ENCODE measurements at places on chromosomes 4 and X. TPM values are rescaled to one million over a fixed set of nuclear protein-coding genes. Genes with fewer than 3 reads are reported as not detected.

The TNIP3 gene
- total RNA-seq: 3.0 TPM

The CFP gene
- 14.1 TPM for total RNA-seq

The PALLD gene
- 0.91 TPM for total RNA-seq

The MUC7 gene
- not detected for total RNA-seq

The HERC5 gene
- total RNA-seq: 46.5 TPM

The SMIM10L2A gene
- 2.0 TPM for total RNA-seq

The ZCCHC12 gene
- total RNA-seq: not detected

DNA sequence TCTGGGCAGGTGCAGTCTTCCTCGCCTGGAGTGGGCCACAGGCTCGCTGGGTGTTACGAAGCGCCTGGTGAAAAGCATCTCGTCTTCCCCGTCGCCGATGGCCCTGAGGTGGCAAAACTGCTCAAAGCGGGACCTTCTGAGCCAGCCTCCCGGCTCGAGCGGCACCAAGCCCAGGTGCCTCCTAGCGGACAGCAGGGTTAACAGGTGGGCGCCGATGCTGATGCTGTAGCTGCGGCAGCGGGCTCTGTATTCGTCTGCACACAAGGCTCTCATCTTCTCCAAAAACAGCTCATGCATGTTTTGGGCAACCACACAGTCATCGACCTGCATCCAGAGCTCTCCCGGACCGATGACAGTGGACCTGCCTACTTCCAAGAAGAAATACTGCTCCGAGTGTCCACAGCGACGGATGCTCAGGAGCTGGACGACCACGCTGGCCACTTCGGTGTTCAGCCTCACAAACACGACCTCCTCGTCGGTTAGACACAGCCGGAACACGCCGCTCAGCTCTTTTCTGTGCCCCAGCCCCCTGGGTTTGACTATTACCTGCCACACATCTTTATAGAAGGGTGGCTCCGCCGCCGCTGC is 1.2 kb downstream of the IRS4 start:
- H3K4me3 ChIP-seq: no peak overlapping the region
- no peak for DNase-seq
- H3K36me3 ChIP-seq: no peaks in the 10 kb centered on the region
- H3K27me3 ChIP-seq: peaks cover 36% of the 10 kb centered on the region
- no peak overlapping the region for H3K27ac ChIP-seq

DNA sequence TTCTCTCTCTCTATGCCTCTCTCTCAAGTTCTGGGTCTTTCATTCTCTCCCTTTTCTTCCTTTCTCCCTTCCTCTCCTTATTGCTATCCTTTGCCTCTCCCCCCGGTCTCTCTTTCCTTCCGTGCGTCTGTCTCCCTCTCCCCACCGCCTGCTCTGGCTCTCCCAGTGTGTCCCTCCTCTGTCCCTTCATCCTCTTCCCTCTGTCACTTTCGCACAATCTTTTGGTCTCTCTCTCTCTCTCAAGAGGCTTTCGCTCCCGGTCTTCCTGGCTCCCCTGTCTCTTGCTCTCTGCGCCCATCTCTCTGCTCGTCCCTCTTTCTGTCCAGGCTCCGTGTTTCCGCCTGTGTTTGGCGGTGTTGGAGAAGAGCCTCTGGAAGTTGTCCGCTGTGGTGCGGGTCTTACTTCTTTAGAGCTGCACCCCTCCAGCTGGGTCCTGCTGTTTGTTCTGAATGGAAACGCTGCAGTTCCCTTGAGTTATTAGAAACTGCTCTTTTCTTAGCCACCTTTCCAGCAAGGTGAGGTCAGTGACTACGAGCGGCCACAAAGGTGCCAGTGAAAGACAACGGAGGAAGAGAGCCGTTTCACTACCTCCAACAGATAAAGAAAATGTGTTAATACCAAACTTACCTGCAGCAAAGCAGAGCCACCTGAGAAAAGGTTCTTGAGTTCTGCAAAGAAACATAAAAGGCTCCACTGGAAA is 1.1 kb downstream of the BMPR1B start:
- H3K4me3 ChIP-seq: peak overlapping the region; percentile 61
- no peak for DNase-seq
- H3K36me3 ChIP-seq: no peaks in the 10 kb centered on the region
- peaks cover 6% of the 10 kb centered on the region for H3K4me1 ChIP-seq
- H3K27ac ChIP-seq: no peak overlapping the region

DNA sequence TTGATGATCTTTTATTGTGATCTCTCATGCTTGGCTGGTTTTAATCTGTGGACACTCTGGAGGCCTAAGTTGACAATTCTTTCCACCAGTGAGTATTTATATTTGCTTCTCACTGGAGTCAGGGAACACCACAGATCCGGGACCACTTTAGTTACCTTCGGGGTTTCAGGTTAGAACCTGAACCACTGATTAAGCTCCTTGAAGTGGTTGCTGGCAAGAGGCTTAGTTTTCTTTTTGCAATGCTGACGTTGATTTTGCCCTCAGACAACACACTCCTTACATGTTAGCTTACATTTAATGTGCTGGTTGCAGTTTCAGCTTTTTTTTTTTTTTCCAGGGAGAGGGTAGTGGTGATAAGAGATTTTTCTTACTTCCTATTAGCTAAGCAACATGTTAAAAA is 10.5 kb upstream of the ZNF330 start:
- H3K27me3 ChIP-seq: peaks cover 9% of the 10 kb centered on the region
- peaks cover 5% of the 10 kb centered on the region for H3K4me1 ChIP-seq
- no peak for DNase-seq
- no peak overlapping the region for H3K4me3 ChIP-seq
- no peak overlapping the region for H3K27ac ChIP-seq
- no peaks in the 10 kb centered on the region for H3K36me3 ChIP-seq

- H3K4me3 ChIP-seq: no peak overlapping the region
- no peak overlapping the region for H3K27ac ChIP-seq
Observed at GRCh38 chr4:147865926-147866325, 134.0 kb downstream of the ARHGAP10 start.

DNA sequence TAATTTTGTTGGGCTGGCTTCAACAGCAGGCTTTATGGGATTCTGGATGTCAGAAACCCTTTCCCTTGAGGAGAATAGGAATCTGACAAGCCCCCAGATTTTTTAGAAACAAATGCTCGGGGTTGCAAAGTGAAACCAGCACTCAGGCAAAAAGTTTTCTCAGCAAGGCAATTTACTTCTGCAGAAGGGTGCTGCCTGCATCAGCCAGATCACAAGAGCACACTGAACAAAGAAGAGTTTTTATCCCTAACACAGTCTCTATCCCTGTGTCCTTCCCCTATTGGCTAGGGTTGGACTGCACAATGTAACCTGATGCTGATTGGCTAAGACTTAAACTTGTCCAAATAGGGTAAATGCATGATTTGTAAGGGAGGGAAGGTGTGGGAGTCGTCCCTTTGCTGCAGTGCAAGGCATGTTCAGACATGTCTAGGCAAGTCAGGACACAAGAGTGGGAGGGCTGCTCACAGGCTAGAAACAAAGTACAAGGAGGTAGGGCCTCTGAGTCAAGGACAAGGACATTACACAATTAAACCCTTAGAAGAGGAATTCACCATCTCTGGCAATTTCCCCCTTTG is 175.8 kb downstream of the CCNG2 start:
- H3K36me3 ChIP-seq: no peaks in the 10 kb centered on the region
- no peak overlapping the region for H3K4me3 ChIP-seq
- H3K27me3 ChIP-seq: no peaks in the 10 kb centered on the region
- no peaks in the 10 kb centered on the region for H3K4me1 ChIP-seq
- no peak for DNase-seq

- H3K4me1 ChIP-seq: peaks cover under 1% of the 10 kb centered on the region
- H3K27ac ChIP-seq: no peak overlapping the region
- no peak overlapping the region for H3K4me3 ChIP-seq
- DNase-seq: no peak
- peaks cover 7% of the 10 kb centered on the region for H3K27me3 ChIP-seq
- H3K36me3 ChIP-seq: no peaks in the 10 kb centered on the region
Observed at GRCh38 chr4:108828620-108829019, 65.8 kb upstream of the ETNPPL start.

DNA sequence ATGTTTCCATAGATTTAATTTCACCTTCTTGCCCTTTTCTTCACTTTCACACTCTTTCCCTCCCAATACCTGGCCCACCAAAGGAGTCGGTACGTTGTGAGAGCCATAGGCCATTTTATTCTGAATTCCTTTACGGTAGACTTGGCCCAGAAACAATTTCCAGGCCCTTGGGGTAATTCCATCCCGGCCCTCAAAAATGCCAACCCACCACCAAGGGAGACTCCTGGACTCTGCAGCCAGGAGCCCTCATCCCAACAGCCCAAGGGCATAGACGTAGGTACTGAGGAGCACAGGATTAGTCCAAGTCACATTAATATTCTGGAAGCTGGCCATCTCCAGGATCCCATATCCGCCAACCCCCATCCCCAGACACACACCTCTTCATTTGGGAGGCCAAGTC is 102.9 kb downstream of the LIMCH1 start:
- no peak overlapping the region for H3K27ac ChIP-seq
- no peak for DNase-seq
- H3K4me3 ChIP-seq: no peak overlapping the region

DNA sequence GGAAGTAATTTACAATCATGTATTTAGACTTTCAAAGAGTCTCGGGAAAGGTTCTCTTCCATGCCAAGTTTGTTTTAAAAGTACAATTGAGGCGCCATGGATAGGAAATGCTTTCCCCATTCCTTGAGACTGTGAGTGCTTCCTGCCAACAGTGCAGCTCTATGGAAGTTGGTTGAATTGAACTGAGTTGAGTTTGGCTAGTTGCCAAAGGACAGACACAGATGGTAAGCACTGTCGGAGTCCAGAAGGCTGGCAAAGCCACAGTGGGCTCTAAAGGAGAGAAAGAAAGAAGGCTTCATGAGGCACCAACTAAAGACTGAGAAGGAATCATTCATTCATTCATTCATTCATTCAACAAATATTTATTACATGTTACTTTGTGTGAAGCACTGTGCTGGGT is 4.3 kb upstream of the KCNE5 start:
- H3K27ac ChIP-seq: no peak overlapping the region
- H3K4me3 ChIP-seq: no peak overlapping the region
- H3K4me1 ChIP-seq: peaks cover 4% of the 10 kb centered on the region
- peaks cover 7% of the 10 kb centered on the region for H3K36me3 ChIP-seq
- no peak for DNase-seq

DNA sequence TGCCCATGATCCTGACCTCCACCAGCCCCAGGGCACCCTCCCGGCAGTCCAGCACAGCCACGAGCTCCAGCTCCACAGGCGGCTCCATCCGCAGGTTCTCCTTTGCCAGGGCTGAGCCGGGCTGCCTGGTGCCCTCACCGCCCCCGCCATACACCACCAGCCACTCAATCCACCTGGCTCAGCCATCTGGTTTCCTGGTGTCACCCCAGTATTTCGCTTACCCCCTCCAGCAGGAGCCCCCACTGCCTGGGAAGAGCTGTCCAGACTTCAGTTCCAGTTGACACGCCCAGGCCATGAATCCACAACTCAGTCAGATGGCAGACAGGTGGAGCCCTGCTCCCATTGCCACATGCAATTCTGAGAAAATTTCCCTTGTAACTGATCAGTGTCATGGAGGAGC is 3.9 kb downstream of the SHISA3 start:
- H3K27ac ChIP-seq: no peak overlapping the region
- peaks cover 53% of the 10 kb centered on the region for H3K27me3 ChIP-seq
- no peak for DNase-seq
- no peaks in the 10 kb centered on the region for H3K36me3 ChIP-seq

- peaks cover 17% of the 10 kb centered on the region for H3K4me1 ChIP-seq
- no peaks in the 10 kb centered on the region for H3K27me3 ChIP-seq
- DNase-seq: no peak
- peaks cover 12% of the 10 kb centered on the region for H3K36me3 ChIP-seq
- no peak overlapping the region for H3K4me3 ChIP-seq
- no peak overlapping the region for H3K27ac ChIP-seq
Observed at GRCh38 chrX:110006821-110007375, 4.0 kb downstream of the TMEM164 start.

DNA sequence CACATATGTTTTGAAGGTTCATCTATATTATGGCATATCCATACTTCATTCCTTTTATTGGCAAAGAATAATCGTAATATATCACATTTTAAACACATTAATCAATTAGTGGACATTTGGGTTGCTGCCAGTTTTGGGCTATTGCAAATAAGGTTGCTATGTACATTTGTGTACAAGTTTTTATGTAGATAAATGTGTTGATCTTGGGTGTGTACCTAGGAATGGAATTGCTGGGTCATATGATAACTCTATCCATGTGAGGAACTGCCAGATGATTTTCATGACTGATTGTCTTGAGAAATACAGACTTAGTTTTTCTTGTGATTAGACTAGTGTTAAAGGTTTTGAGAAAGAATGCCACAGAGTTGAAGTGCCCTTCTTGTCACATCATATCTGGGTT is 99.2 kb upstream of the RAB40AL start:
- no peaks in the 10 kb centered on the region for H3K36me3 ChIP-seq
- H3K4me3 ChIP-seq: no peak overlapping the region
- no peaks in the 10 kb centered on the region for H3K27me3 ChIP-seq
- H3K4me1 ChIP-seq: peaks cover 4% of the 10 kb centered on the region
- H3K27ac ChIP-seq: no peak overlapping the region

GRCh38 chr4:891747-892146 is 40.4 kb downstream of the GAK start:
- no peak overlapping the region for H3K4me3 ChIP-seq
- H3K27ac ChIP-seq: no peak overlapping the region
- peaks cover 16% of the 10 kb centered on the region for H3K36me3 ChIP-seq
- H3K4me1 ChIP-seq: no peaks in the 10 kb centered on the region

All from activated naive CD8-positive, alpha-beta T cell treated with anti-CD3 and anti-CD28 coated beads, Interleukin-2, amount 10 ng/mL, durations not matched to agents 7 days and 5 days (primary cell).